ENCODE measurements at places on chromosomes 1 and 21.

- no peak for DNase-seq
Observed at GRCh38 chr1:203479646-203480045, 4.0 kb downstream of the PRELP start.

DNA sequence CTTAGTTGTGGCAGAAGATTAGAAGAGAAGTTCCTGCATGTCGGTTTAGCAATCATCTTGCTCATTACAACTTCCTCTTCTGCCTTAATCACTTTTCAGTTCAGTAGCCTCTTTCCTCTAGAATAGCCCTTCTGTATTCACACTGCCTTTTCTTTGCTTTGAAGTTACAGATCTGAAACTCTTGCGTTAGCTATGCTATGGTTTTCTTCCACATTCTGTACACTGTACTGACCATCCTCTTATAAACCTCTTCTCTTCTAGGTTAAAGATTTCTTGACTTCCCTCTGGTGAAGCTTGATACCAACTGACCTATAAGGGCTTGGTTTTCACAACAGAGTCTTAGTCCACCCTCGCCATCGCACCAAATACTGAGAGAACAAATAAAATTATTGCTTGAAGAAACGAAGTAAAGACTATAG, 35.0 kb downstream of the C21orf91 start:
- no peak for DNase-seq

- peak; percentile 37 for DNase-seq
Observed at GRCh38 chr1:168628807-168629206, 52.4 kb downstream of the XCL1 start.

DNA sequence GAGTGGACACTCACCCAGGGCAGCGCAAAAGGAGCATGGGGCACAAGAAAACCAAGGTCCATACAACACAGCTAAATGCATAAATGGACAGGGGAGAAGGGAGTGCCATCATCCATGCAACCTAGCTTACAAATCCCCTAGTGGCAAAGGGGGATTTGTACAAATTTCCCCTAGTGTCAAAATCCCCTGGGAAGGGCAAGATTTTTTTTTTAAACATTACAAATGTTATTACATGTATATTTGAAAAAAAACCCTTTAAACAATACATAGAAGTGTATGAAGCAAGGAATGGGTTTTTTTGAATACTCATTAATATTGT, 89.6 kb upstream of the IVNS1ABP start:
- no peak for DNase-seq

- no peak for DNase-seq
Observed at GRCh38 chr1:9088807-9089206, 19.4 kb upstream of the SLC2A5 start.

DNA sequence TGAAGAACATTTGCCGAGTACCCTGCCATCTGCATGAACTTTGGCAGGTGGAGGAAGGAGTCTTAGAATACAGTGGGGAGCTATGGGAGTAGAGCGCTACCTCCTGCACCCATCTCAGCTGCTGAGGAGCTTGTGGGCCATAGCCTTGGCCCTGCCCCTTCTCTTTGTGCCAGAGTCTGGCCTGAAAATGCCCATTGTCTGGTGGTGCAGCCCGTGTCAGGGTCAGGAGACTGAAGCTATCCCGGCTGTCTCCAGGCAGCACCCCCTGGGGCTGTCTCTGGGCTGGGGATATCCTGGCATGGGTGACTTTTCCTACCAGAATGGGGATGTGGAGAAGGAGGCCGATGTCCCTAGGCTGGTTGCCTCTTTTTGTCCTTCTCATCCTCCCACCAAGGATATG, 7.3 kb downstream of the IPO13 start:
- DNase-seq = no peak

DNA sequence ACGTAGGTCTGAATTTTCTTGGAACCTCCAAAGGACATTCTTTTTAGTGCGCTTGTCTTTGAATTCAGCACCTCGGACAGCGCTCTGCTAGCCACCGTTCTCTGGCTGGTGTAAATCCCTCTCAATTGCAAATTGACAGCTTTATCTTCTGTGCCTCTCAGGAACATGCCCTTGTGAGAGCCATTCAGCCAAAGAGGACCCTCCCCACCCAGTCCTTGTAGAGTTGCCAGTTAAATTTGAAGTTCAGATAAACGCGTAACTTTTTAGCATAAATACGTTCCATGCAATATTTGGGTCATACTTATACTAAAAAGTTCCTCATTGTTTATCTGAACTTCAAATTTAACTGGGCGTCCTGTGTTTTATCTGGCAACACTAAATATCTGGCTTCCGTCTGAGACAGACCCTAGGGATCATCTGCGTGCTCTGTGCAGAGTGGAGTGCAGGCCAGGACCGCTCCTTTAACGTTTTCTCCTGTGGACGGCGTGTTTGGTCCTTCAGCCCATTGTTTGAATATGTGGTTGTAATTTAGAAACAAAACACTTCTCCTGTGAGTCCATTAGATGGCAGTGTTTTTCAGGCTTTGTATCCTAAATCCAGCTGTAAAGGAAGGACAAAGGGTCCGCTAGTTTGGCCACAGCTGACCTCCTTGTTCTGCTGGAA, 7.0 kb downstream of the KCNAB2 start:
- DNase-seq = peak; percentile 58

All from activated CD4-positive, alpha-beta T cell treated with anti-CD3 and anti-CD28 coated beads for 48 hours (primary cell).